ENCODE measurements at places on chromosomes 12 and 14. TPM values are rescaled to one million over a fixed set of nuclear protein-coding genes. Genes with fewer than 3 reads are reported as not detected.

- DNase-seq = no peak
Observed at GRCh38 chr12:52323416-52324152, 2.4 kb upstream of the KRT83 start.

- DNase-seq = no peak
Observed at GRCh38 chr12:93712200-93712599, 35.0 kb downstream of the CRADD start.

- no peak for DNase-seq
Observed at GRCh38 chr14:24408764-24409163, 10.0 kb downstream of the NYNRIN start.

- DNase-seq = no peak
Observed at GRCh38 chr14:96103560-96104460, 64.6 kb downstream of the C14orf132 start.

DNA sequence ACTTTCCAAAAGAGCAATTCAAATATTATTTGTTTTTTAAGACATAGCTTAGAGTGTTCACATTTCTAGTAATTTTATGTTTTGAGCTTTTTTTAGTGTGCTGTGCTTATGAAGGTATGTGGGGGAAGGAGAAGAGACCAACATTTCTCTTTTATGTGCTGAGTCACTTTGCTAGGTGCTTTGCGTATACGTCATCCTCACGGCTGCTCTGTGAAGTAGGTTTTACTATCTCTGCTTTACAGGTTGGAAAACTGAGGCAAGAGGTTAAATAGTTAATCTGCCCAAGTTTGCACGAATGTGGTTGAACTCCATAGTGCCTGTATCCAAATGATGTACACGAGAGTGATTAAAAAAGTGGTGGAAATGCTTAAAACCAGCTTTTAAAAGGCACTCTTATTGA is 75.9 kb downstream of the AEBP2 start:
- DNase-seq = no peak

GRCh38 chr12:40827683-40828592 is 135.7 kb downstream of the CNTN1 start:
- DNase-seq = no peak

- DNase-seq = no peak
Observed at GRCh38 chr14:34568803-34569202, 29.3 kb upstream of the EAPP start.

GRCh38 chr12:101608301-101609133 is 13.7 kb downstream of the MYBPC1 start:
- no peak for DNase-seq

DNA sequence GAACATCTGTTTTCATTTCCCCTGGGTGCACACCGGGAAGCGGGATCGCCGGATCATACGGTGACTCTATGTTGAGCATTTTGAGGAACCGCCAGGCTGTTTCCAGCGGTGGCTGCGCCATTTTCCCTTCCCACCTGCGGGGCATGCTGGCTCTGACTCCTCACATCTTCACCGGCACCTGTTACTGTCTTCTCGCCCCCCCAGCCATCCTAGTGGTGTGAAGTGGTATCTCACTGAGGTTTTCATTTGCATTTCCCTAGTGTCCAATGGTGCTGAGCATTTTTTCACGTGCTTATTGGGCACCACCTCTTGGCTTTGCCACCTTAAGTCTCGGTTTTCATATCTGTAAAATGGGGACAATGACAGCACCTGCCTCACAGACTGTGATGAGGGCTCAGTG is 44.1 kb upstream of the EML1 start:
- DNase-seq = no peak

DNA sequence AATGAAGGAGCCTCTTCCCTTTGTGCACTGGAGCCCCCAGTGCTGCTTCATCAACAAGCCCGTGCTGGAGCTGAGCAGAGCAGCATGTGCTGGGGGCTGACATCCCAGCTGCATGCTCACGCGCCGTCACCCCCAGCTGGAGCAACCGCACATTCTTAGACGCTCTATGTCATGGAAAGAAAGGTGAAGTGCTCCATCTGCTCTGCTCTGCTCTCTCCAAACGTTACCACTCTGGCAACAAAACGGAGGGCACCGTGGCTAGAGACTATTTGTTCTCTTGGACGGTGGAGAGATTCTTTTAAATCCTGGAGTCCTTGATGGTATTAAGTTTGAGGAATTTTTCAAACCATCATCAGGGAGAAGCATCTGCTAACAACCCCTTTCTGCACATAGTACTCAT is 208.4 kb downstream of the C12orf75 start:
- no peak for DNase-seq

DNA sequence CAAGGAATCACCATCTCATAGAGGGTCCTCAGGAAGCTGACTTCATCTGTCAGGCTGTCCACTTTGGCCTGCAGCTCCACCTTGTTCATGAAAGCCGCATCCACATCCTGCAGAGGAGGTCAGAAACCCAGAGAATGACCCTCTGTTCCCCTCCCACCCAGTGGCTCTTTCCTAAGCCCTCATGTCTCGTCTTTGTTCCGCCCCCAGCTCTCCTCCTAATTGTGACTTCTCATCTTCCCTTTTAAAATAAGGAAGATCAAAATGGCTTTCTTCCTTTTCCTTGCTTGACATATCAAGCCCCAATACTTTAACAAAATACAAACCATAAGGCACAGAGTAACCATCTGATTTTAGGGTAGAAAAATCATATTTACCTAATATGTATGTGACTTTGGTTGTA is 4.4 kb downstream of the KRT76 start:
- DNase-seq = no peak

DNA sequence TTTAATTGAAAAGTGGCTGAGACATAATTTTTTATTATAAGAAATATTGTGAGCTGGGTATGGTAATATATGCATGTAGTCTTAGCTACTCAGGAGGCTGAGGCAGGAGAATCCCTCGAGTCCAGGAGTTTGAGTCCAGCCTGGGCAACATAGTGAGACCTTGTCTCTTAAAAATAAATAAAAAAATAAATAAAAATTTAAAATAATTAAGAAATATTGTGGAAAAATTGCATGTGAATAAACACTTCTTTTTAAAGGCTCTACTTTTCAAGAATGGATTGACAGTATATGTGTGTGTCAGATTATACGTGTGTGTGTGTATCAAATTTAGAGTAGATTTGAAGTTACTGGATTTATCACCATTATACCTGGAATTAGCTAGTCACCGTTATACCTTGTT is 43.2 kb downstream of the ERC1 start:
- DNase-seq = no peak

DNA sequence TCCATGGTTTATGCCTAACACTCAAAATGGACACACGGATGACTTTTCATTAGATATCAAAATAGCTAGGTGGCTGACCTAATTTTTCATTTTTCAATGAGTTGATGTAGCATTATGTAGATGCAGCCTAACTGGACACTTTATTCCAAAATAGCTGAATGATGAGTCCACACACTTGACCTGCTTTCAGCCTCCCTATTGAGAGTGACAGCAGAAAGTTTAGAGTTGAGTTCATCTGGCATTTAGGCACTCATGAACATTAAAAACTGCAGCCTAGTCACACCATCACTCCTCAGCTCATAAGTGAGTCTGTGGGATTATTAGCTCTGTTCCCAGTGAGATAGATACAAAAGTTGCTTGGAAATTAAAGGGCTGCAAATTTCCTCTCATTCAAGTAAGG is 307.3 kb upstream of the PRKD1 start:
- DNase-seq = no peak

DNA sequence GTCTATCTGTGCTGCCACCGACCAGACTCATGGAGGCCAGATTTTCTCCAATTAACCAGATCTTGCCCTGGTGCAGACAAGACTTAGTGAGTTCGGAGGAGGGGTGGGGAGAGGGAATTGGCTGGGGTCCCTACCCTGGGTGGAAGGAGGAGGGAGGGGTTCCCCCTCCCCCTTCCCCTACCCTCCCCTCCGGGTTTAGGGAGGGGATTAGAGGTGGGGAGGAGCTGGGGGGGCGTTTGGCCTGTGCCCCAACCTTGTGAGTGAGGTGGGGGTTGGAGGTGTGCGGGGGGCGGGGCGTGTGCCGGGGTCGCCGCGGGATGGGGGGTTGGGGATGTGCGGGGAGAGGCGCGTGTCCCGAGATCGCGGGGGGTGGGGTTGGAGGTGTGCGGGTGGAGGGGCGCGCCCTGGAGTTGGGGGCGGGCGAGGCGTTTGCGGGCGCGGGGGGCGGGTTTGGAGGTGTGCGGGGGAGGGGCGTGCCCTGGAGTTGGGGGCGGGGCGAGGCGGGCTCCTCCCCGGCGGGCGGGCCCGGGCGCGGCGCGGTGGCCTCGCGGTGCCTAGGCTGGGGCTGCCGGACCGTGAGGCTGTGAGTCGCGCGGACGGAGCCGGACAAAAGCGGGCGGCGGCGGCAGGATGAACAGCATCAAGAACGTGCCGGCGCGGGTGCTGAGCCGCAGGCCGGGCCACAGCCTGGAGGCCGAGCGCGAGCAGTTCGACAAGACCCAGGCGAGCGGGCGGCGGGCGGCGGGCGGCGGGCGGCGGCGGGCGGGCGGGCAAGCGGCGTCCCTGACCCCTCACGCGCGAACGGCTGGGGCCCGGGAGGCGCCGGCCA is at the start of gene HIP1R:
Gene HIP1R, plus strand, starts transcription at position 537 of the 829 bp plus-strand sequence. Its CDS starts 94 bp downstream, at position 631.
- DNase-seq = no peak

- DNase-seq = no peak
Observed at GRCh38 chr14:100306998-100307765, 938 bp upstream of the SLC25A29 start.

DNA sequence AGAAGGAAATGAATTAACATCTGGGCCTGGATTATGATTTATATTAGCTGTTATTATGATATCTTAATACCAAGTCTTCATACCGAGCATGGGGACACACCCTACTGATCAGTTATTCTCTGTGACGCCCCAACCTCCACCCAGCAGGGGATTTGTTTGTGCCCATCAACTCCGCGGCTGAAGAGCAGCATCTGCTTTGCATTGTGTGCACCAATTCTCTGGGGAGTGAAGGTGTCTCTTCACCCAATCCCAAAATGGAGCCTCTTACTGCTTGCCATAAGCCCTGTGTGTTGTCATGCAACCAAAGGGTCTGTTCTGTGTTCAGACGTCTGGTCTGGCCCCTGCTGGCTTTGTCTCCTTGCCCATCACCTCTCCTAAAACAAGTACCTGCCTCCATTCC is 25.4 kb downstream of the DHRS2 start:
- DNase-seq = no peak

DNA sequence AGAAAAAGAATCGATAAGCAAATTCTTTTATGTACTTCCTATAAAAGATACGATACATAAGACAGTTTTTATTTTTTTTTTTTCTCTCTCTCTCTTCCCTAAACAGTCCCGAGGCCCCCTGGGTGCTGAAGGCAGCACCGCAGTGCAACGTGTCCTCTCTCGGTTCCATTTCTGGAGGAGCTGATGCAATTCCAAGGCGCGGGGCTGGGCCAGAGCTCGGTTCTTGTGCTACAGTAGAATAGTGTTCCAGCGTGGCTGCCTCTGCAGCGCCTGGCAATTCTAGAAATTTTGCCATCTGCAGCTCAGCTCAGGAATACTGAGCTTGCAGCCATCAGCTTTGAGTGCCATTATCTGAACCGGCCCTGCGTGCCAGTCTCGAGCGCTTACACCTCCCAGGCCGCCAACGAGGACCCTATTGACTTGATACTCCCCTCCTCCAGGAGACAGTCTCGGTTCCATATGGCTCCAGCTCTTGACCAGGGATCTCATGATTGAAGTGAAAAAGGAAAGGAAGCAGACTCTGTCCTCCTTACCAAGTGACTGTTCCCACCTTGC is 630 bp downstream of the ALDH1L2 start:
- peak; percentile 84 for DNase-seq

DNA sequence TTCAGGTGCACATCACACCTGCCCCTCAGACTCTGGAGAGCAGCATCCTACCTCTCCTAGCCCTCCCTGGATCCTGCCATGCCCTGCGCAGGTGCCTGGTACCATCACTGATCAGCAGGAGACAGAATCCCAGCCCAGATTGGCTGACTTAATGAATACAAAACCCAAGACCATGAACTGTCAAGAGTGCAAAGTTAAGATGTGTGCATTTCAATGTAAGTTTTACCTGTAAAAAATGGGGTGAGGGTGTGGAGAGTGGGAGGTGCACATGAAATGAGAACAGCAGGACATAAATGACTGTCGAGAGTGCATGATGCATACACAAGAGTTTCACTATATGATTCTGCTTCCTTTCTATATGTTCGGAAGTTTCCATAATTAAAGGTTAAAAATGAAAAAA is 57.9 kb upstream of the GPR68 start:
- no peak for DNase-seq

DNA sequence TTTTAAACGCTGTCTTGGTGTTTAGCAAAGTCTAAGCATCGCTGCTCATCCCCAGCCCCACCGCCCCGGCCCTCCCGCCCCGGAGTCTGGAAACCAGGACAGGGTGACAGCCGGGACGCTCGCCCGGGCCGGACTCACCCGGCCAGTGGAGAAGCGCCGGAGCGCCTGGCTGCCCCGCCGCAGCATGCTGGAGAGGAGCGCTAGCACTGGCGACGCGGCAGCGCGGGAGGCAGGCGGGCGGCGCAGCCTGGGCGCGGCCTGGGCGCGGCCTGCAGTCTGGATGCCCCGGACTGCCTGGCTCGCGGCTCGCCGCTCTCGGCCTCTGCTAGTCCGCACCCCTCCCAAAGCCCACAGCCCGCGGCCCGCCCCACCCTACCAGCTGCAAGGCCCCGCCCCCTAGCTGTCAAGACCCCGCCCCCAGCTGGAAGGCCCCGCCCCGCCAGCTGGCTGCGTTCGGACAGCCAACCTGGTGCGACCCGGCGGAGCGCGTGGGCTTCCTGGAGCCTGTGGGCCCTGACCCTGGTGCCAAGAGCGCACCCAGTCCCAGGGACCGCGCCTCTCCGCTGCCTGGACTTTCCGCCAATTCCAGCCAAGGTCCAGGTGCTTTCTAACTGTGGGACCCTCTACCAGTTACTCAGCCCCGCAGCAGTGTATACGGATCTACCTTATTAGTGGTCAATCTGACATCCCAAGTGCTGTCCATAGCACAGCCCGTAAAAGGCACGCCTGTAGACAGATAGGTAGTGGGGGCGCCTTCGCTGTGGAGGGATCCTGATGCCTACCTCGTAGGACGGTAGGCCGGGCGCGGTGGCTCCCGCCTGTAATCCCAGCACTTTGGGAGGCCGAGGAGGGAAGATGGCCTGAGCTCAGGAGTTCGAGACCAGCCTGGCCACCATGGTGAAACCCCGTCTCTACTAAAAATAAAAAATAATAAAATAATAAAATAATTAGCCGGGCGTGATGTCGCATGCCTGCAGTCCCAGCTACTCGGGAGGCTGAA is at the start of gene ALDH1L2:
Gene ALDH1L2, minus strand, starts transcription at position 208 of the 1,000 bp plus-strand sequence. Its CDS starts 22 bp downstream, at position 186.
- DNase-seq = peak; percentile 45

- DNase-seq = no peak
Observed at GRCh38 chr12:107275530-107275929, 182.2 kb upstream of the CRY1 start.

Gene CLEC6A
- total RNA-seq = not detected

Gene CSRP2
- total RNA-seq = 59.7 TPM

Gene TSHR
- total RNA-seq = not detected

Gene HOMEZ
- 7.3 TPM for total RNA-seq

Gene ACTN1
- total RNA-seq = 814 TPM

Gene SLC39A2
- not detected for total RNA-seq

Gene ZFYVE26
- 19.3 TPM for total RNA-seq

Gene MYF6
- not detected for total RNA-seq

Gene KRT2
- total RNA-seq = not detected

Gene P2RX2
- not detected for total RNA-seq

Gene WDR20
- total RNA-seq = 44.8 TPM

Gene SLC6A12
- total RNA-seq = 1.4 TPM

Gene RNASE12
- total RNA-seq = not detected

Gene TMPRSS12
- total RNA-seq = not detected

Gene CFAP54
- total RNA-seq = not detected

Data from ascending aorta (tissue), 2 donors.